ENCODE measurements at places on chromosomes 2 and 18.

DNA sequence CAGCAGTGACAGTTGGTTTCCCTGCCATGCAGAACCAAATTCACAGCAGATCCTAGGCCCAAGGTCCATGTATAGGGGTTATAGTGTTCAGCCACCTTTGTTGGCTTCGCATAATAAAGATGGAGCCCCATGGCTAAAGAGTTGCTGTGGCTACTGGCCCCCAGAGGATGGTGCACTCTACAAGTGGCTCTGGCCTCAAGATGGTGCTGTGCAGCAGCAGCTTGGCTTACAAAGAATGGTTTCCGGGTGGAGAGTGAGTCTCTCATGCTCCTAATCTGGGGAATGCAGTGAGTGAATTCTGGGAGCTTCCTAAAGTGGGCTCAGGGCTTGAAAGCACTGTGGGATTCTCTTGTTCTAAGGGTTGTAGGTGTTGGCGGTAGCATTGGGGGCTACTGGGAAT is 1199.7 kb downstream of the CNTNAP5 start:
- no peak for DNase-seq

DNA sequence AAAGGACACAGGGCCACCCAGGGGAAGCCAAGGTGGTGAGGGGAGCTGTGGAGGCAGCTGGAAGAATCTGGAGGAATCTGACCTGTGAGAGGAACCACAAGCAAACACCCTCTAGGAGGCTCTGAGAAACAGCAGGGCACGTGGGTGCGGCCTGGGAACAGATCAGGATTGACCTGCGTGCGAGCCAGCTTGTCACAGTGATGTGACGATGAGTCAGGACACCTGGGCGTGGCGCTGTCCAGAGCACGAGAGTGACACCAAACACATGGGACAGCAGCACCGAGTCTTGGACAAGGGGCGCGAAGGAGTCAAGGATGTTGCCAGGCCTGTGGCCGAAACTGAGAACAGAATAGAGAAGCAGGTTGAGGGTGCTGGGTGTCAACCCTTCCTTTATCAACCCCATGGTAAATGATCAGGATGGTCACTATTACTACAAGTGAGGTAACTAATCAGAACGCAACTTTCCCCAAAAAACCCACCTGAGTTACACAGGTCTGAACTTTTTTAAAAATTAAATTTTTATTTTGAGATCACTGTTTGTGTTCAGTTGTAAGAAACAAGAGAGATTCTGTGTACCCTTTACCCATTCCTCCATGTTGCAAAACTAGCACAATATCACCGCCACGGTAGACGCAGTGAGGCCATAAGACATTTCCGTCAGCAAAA is 637 bp upstream of the SFT2D3 start:
- no peak for DNase-seq

GRCh38 chr2:109318949-109319342 is 189.9 kb downstream of the SH3RF3 start:
- no peak for DNase-seq

DNA sequence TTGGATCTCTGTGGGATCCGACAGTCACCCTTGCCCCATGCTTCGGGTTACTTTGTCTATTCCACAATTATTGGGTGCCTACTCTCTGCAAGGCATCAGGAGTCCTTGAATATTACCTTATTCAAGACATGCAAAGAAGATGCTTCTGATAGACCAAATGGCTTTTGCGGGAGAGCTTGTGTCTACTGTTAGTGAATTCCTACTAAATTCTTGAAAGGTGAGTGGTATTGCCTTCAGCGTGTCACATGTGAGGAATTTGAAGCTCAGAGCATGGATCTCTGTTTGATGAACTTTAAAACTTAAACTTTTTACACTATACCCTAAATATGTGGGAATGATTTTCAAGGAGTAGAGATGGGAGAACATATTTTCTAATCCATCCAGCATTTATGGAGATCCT is 184.4 kb downstream of the LTBP1 start:
- no peak for DNase-seq

DNA sequence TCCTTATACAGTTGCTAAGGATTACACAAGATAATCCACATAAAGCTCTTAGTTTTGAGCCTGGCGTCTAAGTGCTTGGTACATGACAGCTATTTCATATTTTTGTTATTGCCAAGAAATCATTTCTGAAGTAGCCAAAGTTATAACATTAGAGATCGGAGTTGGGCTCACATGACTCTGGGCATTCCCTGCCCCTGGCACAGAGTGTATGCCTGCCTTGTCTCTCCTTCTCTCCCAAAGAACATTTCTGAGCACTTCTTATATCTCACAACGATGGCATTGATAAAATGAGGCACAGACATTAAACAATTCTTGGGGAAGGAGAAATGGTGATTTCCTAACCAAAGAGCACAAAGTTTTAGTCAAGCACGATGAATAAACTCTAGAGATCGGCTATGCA is 87.7 kb upstream of the DDX18 start:
- no peak for DNase-seq

GRCh38 chr18:7133181-7133580 is 15.6 kb upstream of the LAMA1 start:
- DNase-seq: no peak

- no peak for DNase-seq
These were observed 219.9 kb downstream of the ZNF407 start for GRCh38 chr18:74817576-74817975.

DNA sequence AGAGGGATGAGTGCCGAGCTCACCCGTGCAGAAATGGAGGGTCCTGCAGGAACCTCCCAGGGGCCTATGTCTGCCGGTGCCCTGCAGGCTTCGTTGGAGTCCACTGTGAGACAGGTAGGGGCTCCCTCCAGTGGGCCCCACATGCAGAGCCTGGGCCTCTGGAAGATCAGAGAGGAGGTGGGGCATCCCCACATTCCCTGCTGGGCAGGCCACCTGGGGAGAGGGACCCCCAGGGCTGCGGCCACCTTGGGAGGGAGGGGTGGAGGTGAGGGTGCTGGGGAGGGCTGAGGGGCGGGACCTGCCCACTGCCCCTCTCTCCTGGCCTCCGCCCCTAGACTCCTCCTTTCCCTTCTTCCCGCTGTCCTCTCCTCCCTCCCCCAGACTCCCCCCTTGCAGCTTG is 38.5 kb downstream of the MTERF4 start:
- DNase-seq: no peak

DNA sequence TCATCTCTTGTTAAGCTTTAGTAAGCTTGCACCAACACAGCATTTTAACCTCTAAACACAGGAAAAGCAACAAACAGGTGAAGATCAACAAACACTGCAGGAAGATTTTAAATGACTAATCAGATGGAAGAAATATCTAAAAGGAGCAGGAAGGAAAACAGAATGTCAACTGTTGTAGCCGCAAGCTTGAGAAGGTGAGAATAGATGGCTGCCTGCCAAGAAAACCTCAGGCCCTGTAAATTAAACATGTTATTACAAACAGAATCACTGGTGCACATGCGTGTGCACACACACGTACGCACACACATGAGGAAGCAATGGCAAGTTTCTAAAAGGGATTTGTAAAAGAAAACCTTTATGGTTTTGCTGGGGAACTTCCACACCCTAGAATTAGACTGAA is 257.8 kb upstream of the GALNT5 start:
- DNase-seq: no peak

DNA sequence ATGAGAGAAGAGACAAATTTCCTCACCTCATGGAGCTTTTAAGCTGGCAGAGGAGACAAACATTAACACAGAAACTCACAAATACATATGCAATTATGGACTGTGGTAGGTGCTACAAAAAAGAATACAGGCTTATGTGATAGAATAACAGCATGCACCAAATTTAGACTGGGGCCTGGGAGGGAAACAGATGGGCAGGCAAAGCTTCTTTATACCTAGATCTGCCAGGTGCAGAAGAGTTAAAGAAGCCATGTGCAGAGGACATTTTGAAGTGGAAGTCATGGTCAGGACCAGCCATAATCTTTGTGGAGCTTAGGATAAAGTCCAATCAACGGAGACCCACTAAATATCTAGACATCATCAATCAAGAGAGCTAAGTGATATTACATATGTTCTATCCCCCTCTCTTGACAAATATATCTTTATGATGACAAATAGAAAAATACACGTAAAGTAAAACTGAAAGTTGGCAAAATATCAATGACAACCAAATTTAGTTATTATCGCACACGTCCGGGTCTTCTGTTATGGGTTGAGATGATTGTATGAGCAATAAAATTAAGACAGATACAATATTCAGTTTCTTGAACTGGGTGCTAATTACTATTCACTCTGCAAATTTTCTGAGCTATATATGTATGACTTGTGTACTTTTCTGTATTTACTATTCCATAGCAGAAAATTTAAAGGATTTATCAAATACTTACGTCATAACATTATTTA is 44.1 kb downstream of the CD28 start:
- DNase-seq: no peak

DNA sequence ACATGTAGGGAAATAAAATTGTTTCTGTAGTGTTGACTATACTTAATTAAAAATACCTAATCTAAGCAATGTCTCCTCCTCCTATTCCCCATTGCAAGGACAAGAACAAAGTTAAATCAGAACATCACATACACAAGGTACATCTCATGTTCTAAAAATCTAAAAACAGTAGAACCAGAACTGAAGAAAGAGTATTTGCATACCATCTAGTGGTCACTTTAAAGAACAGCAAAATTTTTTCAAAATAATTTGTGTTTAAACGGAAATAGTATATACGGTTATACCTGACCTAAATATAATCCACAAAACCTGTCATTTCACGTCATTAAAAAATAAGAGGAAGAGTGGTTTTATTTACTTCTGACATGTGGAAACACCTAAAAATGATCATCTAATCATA is 294.3 kb upstream of the KCNH7 start:
- DNase-seq: no peak

- no peak for DNase-seq
These were observed 111.6 kb upstream of the SERTAD2 start for GRCh38 chr2:64765160-64765805.

DNA sequence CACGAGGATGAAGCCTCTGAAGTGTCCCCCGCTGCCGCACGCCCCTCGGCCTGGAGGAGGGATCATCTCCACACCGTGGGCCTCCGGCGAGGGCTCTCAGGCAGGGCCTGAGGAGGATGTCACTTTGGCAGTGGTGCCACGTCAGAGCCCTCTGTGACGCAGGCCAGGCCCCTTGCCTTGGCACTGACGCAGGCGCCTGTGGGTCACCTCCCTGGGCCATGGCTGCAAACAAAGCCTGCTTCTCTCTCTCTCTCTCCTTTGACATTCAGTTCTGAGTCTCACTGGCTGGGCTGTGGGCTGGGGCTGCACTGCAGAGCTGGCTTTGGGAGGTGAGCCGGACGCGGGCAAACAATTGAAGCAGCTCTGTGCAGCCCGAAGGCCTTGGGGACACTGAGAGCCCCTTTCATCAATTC is 273.7 kb downstream of the TWIST2 start:
- DNase-seq: no peak

GRCh38 chr2:106299696-106300095 is 105.6 kb upstream of the UXS1 start:
- no peak for DNase-seq

GRCh38 chr2:9238591-9239326 is 32.1 kb downstream of the ASAP2 start:
- no peak for DNase-seq

DNA sequence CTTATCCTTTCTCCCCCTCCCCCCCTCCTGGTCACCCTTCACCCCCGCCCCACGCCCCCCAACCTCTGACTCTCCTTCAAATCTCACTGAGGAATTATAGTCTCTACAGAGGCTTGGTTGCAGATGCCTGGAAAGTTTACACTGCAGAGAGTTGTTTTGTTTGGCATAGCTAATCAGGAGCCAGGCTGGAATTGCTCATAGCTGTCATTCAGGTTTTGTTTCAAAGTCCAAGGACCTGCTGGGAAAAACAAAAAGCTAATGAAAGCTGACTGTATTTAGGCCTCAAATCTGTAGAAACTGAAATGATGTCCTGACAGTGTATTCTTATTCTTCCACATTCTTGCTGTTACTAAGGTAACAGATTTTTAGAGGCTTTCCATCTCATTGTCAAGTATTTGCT is 22.6 kb downstream of the GREB1L start:
- no peak for DNase-seq

DNA sequence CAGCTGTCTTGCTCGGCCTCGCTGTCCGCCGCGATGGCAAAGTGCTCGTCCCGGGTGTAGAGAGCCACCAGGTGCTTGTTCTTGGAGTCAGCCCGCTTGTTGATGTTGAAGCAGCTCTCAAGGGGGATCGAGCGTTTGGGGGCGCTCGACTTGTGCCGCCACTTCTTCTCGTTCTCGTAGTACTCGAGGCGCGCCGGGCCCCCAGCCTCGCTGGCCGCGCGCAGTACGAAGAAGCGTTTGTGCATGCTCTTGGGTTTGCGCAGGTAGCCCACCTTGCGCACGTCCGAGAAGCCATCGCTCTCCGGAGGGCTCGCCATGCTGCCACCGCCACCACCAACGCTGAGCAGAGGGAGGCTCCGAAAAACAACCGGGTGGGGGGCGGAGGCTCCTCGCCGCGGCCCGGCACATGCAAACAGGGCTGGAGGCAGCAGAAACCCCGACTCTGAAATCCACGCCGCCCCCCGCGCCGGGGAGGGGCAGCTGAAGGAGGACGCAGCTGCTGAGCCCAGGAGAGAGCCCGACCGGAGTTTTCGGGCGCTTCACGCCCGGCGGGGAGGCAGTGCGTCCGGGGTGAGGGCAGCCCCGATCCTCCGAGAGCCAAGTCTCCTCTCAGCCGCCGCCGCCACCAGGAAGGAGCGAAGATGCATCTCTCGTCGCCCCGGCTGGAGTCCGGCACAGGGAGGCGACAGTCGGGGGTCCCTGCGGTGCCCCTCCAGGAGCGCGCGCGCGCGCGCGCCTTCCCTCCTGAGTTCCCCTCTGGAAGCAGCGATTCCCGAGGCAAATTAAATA is 1.0 kb downstream of the IRS1 start:
- peak; percentile 23 for DNase-seq

DNA sequence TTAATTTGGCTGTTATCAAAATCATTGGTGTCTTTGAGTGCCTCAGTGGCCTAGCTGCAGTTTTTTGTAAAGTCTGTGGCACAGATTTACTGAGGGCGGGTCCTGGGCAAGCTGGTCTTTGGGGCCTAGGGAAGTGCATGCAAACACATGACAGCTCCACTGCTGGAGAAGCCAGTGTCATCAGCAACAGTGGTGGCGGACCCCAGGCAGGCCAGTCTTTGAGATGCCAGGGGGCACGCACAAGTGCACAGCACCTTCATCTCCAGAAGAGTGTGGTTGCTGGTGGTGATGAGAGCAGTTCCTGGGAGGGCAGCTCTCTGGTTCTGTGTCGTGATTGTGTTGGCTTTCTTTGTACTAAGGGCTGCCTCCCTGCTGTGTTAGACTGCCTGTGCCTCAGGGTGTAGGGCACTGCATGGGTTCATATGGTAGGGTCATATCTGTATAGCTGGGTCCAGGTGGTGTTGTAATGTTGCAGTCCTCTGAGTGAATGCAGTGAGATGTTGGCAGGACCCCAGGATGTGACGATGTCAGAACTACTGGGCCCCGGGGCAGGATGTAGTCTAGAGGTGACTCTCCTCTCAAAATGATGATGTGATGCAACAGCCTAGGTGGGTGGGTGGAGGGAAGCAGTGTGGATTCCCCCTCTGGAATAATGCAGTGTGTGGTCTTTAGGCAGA is 646.7 kb upstream of the CDH2 start:
- no peak for DNase-seq

GRCh38 chr2:85468704-85469349 is 50.3 kb downstream of the SH2D6 start:
- DNase-seq: no peak

- no peak for DNase-seq
These were observed 201.2 kb upstream of the CDH20 start for GRCh38 chr18:61132031-61132430.

- no peak for DNase-seq
These were observed 237.6 kb upstream of the TRIB2 start for GRCh38 chr2:12479065-12479601.

- DNase-seq: no peak
These were observed 1232.3 kb upstream of the SLC39A10 start for GRCh38 chr2:194424683-194425209.

- DNase-seq: no peak
These were observed 100.8 kb upstream of the ASAP2 start for GRCh38 chr2:9105601-9106337.

Measured in activated T-cell treated with anti-CD3 and anti-CD28 coated beads for 24 hours (primary cell).